Right lung (tissue), 10 donors: ENCODE measurements at places on chromosomes 2 and 18. TPM values are rescaled to one million over a fixed set of nuclear protein-coding genes. Genes with fewer than 3 reads are reported as not detected.

- no peak for DNase-seq
Measured at GRCh38 chr2:58039170-58039611, 7.4 kb upstream of the VRK2 start.

- no peak for DNase-seq
Measured at GRCh38 chr2:46634905-46635304, 155.5 kb downstream of the TMEM247 start.

DNA sequence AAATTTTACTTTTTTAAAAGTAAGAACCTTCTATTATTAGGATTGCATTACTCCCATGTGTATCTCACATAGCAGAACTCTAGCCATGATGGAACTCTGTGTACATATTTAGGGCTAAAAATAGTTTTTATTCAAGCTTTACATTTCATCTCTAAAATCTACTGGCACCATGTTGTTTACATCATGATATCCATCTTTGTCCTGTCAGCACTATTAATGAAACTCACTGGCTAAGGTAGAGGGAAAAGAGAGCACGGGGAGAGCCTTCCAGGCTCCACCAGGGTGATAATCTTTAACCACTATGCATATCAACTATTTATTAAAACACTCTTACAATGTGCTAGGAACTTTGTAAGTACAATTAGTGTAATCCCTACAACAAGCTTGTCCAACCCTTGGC, 34.7 kb downstream of the RAD51AP2 start:
- DNase-seq: no peak

- no peak for DNase-seq
Measured at GRCh38 chr2:240948905-240949790, 43.0 kb downstream of the CROCC2 start.

DNA sequence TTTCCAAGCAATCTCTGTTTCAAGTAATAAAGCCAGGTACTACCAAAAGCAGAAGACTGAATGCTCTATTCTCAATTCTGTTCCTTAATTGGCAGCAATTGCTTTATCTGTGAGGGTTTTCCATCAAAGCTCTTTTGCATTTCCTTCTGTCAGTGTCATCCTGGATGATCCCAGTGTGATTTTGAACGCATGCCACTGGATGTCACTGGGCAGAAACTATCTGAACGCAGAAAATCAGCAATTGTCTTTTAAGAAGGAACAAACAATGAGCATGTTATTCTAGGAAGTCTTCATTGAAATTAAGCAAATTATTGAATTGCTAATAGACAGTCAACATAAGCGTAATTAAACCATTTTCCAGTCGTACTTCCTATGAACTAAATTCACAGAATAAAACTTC, 259.0 kb upstream of the REG3G start:
- no peak for DNase-seq

DNA sequence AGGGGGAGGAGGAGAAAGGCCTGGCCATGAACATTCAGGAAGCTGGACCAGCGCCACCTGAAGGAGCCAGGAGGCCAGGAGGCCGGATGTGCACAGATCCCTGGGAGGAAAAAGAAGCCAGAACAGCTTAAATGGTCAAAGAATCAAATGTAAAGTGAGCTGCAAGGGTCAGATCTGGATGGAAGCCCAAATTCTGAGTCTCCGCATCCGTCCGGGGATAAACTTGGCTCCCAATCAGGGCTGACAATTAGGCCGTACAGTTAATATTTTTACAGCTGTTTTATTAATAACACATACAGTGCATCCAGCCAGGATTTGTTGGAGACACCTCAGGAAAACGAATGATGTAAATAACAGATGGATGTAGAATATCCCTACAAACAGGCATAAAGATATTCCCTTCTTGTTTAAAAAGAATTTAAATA, 495.1 kb upstream of the TCF4 start:
- DNase-seq: peak; percentile 96

- DNase-seq: no peak
Measured at GRCh38 chr2:112141626-112142007, 3.4 kb downstream of the FBLN7 start.

- DNase-seq: no peak
Measured at GRCh38 chr2:136322428-136322827, 204.5 kb upstream of the CXCR4 start.

DNA sequence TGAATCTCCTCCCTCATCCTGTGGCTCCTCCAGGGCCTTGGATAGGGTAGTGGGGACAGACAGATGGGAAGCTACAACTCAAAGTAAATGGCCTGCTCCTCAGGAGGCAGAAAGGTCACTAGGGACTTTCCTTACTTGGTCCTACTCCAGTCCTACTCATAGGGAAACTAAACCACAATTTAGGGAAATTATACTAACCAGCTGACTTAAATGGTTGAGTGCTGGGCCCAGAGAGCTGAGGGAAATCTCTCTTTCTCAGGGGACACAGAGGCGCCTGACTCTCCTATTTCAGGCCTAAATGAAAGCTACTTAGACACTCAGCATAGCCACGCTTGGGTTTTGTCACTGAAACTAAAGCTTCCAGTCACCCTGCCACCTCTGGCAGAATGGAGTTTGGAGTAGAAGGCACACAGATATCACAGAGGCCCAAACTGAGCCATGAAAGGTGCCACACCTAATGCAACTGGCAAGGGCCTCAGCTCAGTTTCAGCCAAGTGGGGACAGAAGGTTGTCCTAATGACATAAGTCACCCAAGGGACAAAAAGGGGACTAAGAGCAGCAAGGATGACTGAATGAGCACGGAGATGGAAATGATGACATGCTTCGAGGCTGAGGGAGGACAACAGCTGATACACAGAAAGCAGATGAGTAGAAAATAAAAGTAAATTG, 24.0 kb downstream of the CERKL start:
- DNase-seq: no peak

DNA sequence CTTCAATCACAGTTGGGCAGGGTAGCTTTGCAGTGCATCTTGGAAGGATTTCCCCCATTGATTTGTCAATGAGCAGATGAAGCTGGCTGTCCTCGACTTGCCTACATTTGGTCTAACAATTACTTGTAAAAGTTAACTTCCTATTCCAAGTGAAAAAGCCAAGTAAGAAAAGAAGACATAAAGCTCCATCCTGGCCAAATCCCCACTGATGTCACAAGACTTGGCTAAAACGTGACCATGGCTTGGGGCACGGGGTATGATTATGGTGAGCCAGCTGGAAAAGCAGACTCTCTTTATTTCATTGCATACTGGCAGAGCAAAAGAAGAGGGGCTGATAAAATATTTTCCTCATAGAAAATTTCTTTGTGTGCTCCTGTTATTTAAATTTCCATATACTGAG, 25.4 kb upstream of the PID1 start:
- DNase-seq: no peak

DNA sequence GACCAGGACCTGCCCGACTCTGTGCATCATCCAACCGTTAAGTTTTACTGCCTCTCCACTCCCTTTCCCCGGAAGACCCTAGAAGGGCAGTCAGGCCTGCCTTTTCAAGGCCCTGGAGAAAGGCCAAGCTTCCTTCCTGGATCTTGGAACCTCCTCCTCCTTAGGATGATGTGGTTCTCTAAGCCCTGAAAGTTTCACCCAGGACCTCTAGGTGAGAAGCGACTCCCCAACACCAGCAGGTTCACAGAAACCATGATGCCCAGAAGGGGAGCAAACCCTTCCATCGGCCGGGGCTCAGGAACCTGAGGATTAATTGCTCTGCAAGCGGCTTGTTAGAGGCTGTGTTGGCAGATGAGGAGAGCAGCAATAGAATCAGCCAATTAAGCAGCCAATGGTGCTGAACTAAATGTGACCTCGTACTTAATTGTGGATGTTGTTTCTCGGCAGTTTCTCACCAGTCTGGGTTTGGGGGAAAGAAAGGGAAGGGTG, 94.2 kb upstream of the FZD7 start:
- DNase-seq: peak; percentile 31

GRCh38 chr2:44736270-44736942, 205.1 kb upstream of the SIX3 start:
- no peak for DNase-seq

DNA sequence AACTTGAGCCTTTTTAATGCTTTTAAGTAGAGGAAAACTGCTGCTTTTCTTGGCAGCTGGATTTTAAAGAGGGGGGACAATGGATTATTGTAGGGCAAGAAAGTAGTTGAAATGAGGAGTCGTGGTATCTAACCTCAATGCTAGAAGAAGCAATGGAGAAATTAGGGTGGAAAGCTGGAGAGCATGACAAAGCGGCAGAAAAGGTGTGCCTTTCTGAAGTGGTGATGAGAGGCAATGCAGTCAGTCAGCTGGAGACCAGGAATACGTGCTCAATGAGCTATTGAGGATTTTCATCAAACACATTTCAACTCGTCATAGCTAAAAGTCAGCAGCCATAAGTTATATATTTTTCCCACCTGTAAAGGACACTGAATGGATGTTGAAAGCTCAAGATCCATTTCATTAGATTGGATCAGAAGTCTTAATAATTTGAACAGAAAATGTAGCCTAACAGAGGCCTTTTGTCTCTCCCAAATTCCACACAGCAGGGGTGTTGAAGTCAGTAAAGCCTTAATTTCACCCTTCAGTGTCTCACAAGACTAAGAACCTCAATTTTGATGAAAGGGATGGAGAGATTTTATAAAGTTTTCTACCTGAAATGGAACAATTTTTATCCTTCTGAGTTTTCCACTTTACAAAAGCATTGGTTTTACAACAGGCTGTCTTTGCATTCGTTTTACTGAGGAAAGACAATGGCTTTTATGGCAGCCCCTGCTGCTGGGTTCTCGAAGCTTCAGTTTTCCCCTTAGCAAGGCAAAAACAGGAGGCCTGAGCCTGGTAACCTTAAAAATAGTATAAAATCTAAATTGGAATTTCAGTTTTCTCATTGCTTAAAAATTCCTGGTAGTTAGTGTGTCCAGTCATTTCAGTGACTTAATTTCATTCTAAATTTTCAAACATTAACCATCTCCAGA, 131.1 kb downstream of the CCDC102B start:
- DNase-seq: no peak

DNA sequence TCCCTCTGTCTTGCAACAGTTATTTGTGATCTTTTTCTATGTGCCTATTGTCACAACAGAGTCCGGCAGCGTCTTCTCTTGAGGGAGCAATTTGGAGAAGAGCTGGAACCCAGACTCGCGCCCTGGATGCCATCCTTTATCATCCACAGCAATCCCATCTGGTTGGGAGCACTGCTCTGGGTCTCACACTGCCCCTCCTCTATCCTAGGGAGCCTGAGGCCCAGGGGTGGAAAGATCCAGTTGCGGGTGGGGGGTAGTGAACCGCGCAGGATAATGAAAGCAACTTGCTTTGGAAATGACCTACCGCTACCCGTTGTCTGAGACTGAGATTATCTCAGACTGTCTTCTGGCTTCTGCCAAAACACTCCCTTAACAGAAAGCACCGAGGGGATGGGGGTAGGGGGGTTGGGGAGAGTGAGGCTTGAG, 713 bp downstream of the WBP1 start:
- no peak for DNase-seq

GRCh38 chr2:218993345-218994315, at the start of gene CRYBA2:
CRYBA2 (minus strand) TSS chr2:218993422; CDS start chr2:218993176, 246 bp downstream.
- no peak for DNase-seq

GRCh38 chr2:204060841-204061240, 124.3 kb downstream of the ICOS start:
- no peak for DNase-seq

DNA sequence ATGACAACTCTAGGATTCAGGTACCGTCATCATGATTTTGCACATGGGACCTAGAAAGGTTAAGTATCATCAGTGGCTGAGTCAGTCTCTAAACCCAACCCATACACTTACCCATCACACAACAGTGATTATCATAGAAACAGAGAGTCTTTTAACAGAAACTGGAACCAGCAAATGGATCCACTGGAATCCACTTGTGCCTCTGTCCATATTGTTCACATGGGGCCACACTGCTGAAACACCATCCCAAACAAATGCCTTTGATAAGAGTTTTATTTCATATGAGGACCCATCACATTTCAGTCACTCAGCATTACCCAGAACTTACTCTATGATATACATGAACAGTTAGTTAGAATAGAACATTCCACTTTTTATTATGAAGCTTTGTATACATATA, 430.0 kb downstream of the STK39 start:
- DNase-seq: no peak

GRCh38 chr2:46519265-46519664, 39.9 kb downstream of the TMEM247 start:
- DNase-seq: no peak

The RNF138 gene
- polyA plus RNA-seq: 46.4 TPM

The FEV gene
- not detected for polyA plus RNA-seq

The NAT8 gene
- 1.4 TPM for polyA plus RNA-seq

The SP5 gene
- 11.2 TPM for polyA plus RNA-seq

The BMP10 gene
- polyA plus RNA-seq: not detected

The ETAA1 gene
- polyA plus RNA-seq: 32.1 TPM

The IL37 gene
- 0.21 TPM for polyA plus RNA-seq

The RAPGEF4 gene
- 12.6 TPM for polyA plus RNA-seq

The ARHGAP15 gene
- 27.6 TPM for polyA plus RNA-seq

The MFSD6 gene
- 24.6 TPM for polyA plus RNA-seq

The BZW1 gene
- polyA plus RNA-seq: 186 TPM

The FASTKD1 gene
- polyA plus RNA-seq: 38.4 TPM
